ENCODE measurements at places on chromosomes 2 and 18. TPM values are rescaled to one million over a fixed set of nuclear protein-coding genes. Genes with fewer than 3 reads are reported as not detected.

ZNF396 gene
- total RNA-seq: 0.11 TPM

SLC11A1 gene
- total RNA-seq: 1.9 TPM

TMEM182 gene
- total RNA-seq: 3.4 TPM

ARL4C gene
- 329 TPM for total RNA-seq

CDH20 gene
- total RNA-seq: 0.40 TPM

KATNAL2 gene
- total RNA-seq: 1.4 TPM

TUBA3E gene
- total RNA-seq: not detected

APOB gene
- total RNA-seq: not detected

DNA sequence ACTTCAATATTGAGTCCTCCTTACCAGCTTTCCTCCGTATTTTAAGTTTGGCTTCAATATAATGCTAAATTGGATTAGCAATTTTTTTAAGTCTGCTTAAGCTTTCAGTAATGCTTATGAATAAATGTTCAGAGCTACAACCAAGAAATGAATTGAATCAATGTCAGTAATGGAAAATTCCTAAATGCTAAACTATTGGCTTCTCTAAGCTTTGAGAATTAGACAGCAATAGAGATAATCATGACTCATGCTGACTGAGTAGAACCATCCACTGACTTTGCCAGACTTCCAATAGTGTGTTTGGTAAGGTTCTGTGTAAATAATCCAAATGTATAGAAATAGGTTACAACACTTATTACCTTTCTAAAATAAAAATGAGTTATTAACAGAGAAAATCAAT is 8.9 kb upstream of the PDE1A start:
- no peaks in the 10 kb centered on the region for H3K4me1 ChIP-seq
- H3K4me3 ChIP-seq: no peak overlapping the region
- no peak for DNase-seq
- H3K36me3 ChIP-seq: no peaks in the 10 kb centered on the region
- no peaks in the 10 kb centered on the region for H3K27me3 ChIP-seq

- peaks cover 21% of the 10 kb centered on the region for H3K36me3 ChIP-seq
- no peaks in the 10 kb centered on the region for H3K27me3 ChIP-seq
- H3K27ac ChIP-seq: peak overlapping the region; percentile 78
- peak overlapping the region; percentile 85 for H3K4me3 ChIP-seq
Observed at GRCh38 chr2:99336804-99337112, 431 bp upstream of the EIF5B start.

- no peak overlapping the region for H3K27ac ChIP-seq
- peaks cover 15% of the 10 kb centered on the region for H3K36me3 ChIP-seq
- no peak overlapping the region for H3K4me3 ChIP-seq
- DNase-seq: no peak
- H3K27me3 ChIP-seq: no peaks in the 10 kb centered on the region
Observed at GRCh38 chr2:127954857-127955256, 69.1 kb upstream of the AMMECR1L start.

DNA sequence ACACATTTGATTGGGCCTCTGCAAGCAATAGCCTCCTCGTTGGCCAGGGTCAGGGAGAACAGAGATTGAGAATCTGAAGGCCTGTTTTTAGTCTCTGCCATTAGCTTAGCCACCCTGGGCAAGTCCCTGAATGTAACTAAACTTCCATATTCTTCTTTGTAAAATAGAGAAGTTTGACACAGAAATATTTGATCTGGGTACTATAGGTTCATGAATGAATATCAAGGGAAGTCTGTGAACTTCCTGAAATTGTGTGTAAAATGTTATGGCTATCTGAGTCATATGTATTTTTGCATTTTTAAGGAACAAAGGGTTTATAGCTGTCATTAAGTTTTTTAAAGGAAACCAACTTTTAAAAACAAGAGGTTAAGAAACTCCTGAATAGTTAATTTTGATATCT is 23.2 kb downstream of the RND3 start:
- H3K36me3 ChIP-seq: no peaks in the 10 kb centered on the region
- no peaks in the 10 kb centered on the region for H3K4me1 ChIP-seq
- no peaks in the 10 kb centered on the region for H3K27me3 ChIP-seq
- H3K27ac ChIP-seq: no peak overlapping the region
- H3K4me3 ChIP-seq: no peak overlapping the region

GRCh38 chr2:150478200-150478974 is 9.1 kb downstream of the RND3 start:
- H3K36me3 ChIP-seq: no peaks in the 10 kb centered on the region
- H3K27ac ChIP-seq: no peak overlapping the region
- DNase-seq: no peak
- no peak overlapping the region for H3K4me3 ChIP-seq
- H3K4me1 ChIP-seq: no peaks in the 10 kb centered on the region

- no peak for DNase-seq
- no peak overlapping the region for H3K27ac ChIP-seq
- H3K27me3 ChIP-seq: no peaks in the 10 kb centered on the region
- H3K4me1 ChIP-seq: no peaks in the 10 kb centered on the region
- H3K4me3 ChIP-seq: no peak overlapping the region
Observed at GRCh38 chr18:56861244-56861643, 210.1 kb downstream of the WDR7 start.

DNA sequence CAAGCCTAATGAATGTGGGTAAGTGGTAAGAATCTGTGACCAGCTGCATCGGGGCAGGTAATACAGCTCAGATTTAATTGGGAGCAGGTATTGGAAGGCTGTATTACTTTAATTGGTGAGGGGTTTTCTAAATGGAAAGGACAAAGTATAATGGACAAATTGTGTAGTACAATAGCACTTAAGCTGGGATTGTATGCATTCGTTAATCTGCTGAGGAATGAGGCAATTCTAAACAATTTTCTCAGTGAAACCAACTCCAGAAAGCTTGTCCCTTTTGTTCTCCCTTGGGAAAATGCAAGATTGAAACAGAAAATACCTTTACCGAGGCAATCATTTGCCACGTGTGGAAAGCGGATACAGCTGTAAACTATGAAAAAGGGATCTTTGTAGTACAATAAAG is 801.6 kb upstream of the POU3F3 start:
- no peaks in the 10 kb centered on the region for H3K36me3 ChIP-seq
- no peak overlapping the region for H3K27ac ChIP-seq

GRCh38 chr2:102736110-102736409 is 25.8 kb upstream of the TMEM182 start:
- peaks cover 18% of the 10 kb centered on the region for H3K4me1 ChIP-seq
- H3K27ac ChIP-seq: peak overlapping the region; percentile 65
- DNase-seq: no peak
- peak overlapping the region; percentile 92 for H3K4me3 ChIP-seq
- H3K27me3 ChIP-seq: no peaks in the 10 kb centered on the region

- H3K27me3 ChIP-seq: no peaks in the 10 kb centered on the region
- no peak overlapping the region for H3K27ac ChIP-seq
- no peaks in the 10 kb centered on the region for H3K4me1 ChIP-seq
- H3K4me3 ChIP-seq: no peak overlapping the region
Observed at GRCh38 chr2:117128461-117128860, 686.0 kb upstream of the DDX18 start.

GRCh38 chr2:85792783-85793441 is 39.1 kb downstream of the ATOH8 start:
- no peak for DNase-seq
- H3K36me3 ChIP-seq: no peaks in the 10 kb centered on the region
- no peak overlapping the region for H3K4me3 ChIP-seq

GRCh38 chr18:38545071-38545470 is 979.5 kb upstream of the CELF4 start:
- no peaks in the 10 kb centered on the region for H3K36me3 ChIP-seq
- no peaks in the 10 kb centered on the region for H3K4me1 ChIP-seq
- no peak overlapping the region for H3K4me3 ChIP-seq
- no peak overlapping the region for H3K27ac ChIP-seq
- H3K27me3 ChIP-seq: no peaks in the 10 kb centered on the region

DNA sequence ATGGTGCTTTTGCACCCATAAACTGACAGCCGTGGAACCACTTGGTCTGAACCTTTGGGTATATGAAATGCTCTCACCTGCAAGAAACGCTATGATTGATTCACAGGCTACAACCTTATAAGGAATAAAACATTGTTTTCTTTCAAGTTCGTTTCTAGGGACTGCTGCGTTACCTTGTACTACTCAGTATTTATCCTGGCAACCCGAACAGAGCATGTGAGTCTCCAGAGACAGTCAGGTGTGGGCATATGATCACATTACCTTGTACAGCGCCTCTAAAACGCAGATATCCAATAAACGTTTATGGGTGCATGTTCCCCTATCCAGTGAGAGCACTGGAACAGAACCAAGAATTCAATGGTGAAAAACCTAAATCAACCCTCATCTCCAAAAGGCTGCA is 1.7 kb downstream of the CCBE1 start:
- H3K4me1 ChIP-seq: no peaks in the 10 kb centered on the region
- no peak overlapping the region for H3K4me3 ChIP-seq

GRCh38 chr2:233807966-233808935 is 30.1 kb downstream of the MROH2A start:
- no peaks in the 10 kb centered on the region for H3K36me3 ChIP-seq
- no peaks in the 10 kb centered on the region for H3K4me1 ChIP-seq
- H3K4me3 ChIP-seq: no peak overlapping the region

- H3K27me3 ChIP-seq: no peaks in the 10 kb centered on the region
- no peak overlapping the region for H3K27ac ChIP-seq
- peak; percentile 60 for DNase-seq
- H3K36me3 ChIP-seq: no peaks in the 10 kb centered on the region
Observed at GRCh38 chr2:157596992-157597681, 31.5 kb downstream of the ACVR1C start.

GRCh38 chr2:40147360-40147759 is 304.5 kb downstream of the SLC8A1 start:
- no peaks in the 10 kb centered on the region for H3K36me3 ChIP-seq
- no peak for DNase-seq
- no peak overlapping the region for H3K27ac ChIP-seq
- no peak overlapping the region for H3K4me3 ChIP-seq
- no peaks in the 10 kb centered on the region for H3K4me1 ChIP-seq
- no peaks in the 10 kb centered on the region for H3K27me3 ChIP-seq

All from naive thymus-derived CD4-positive, alpha-beta T cell (primary cell).